ENCODE measurements at places on chromosomes 12 and 14.

GRCh38 chr12:106358396-106359241 lies 1.1 kb downstream of the POLR3B start:
- DNase-seq, result no peak

- DNase-seq, result no peak
These were observed 28.8 kb downstream of the DIO3 start for GRCh38 chr14:101590062-101590461.

DNA sequence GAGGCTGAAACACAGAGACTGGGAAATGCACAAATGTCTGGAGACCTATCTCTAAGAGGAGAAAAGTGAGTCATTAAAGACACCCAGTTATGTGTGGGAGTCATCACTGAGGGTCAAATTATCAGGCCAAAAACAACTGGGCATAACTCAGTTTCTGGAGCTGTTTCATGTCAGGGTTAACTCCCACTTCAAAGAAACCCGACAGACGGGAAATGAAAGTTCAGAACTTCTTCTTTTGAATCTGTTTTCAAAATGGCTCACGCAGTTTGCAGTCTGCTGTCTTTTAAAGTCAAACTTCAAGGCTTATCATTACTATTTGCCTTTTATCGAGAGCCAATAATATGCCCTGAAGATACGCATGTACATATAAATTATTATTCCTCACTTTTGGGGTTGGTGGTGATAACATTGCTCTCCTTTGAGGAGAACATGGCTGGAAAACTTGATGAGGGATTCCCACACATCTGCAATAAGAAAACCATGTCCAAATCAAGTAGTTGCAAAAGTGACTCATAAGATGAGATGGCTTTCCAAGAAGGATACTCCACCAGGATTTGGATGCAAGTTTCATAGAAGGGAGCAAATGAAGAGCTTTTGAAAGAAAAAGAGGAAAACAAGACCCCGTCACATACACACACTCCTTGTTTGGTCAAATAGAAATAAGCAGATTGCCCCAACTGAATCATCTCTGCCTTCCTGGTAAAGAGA lies 341.4 kb downstream of the ADAMTS20 start:
- no peak for DNase-seq

DNA sequence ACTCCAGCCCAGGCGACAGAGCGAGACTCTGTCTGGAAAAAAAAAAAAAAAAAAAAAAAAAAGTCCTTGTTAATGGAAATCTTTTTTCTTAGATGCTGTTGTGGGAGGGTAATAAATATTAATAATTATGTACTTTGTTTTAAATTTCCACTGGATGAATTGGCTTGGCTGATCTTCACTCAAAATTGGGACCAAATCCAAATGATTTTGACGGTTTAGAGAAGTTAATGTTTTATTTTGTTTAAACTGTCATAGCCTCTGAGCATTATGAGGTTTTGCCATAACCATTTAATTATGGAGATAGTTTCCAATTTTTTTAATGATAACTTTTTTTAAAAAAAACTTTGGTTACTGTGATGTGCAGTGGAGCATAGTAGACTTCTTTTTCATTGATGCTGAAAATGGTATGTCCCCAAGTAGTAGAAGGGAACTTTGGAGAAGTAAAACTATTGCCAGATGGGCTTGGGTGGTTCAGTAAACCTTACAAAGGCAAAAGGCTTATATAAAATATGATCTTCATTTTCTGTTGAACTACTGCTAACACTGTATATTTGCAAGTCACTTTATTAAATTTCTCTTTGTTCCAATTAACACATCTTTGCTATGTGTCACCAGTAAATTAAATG lies 3.9 kb upstream of the PMCH start:
- no peak for DNase-seq

DNA sequence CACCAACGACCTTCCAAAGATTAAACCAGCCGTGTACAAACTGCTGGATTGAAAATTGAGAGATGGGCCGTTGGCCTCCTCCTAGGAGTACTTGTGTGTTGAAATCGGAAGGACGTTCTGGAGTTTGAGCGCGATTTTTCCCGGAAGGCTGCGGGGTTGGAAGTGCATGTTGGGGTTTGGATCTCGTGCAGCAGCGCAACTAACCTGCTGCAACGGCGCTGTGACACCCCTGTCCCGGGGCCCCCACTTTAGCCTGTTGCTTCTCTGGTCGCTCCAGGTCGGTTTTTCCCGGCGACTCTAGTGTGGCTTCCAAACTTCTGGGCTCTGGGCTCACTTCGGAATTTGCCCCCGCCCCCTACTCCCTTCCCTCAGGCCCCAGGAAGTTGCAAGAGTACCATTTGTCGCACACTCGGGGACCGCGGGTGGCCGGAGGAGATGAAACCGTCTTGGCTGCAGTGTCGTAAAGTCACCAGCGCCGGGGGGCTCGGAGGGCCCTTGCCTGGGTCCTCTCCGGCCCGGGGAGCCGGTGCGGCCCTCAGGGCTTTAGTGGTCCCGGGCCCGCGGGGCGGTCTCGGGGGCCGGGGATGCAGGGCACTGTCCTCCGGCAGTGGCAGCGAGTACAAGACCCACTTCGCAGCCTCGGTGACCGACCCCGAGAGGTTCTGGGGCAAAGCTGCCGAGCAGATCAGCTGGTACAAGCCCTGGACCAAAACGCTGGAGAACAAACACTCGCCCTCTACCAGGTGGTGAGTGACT lies at the start of gene ACSS3:
TSS of gene ACSS3 (plus strand) at position 394 of the 756 bp plus-strand sequence. CDS start at position 436, 42 bp downstream.
- DNase-seq, result no peak

DNA sequence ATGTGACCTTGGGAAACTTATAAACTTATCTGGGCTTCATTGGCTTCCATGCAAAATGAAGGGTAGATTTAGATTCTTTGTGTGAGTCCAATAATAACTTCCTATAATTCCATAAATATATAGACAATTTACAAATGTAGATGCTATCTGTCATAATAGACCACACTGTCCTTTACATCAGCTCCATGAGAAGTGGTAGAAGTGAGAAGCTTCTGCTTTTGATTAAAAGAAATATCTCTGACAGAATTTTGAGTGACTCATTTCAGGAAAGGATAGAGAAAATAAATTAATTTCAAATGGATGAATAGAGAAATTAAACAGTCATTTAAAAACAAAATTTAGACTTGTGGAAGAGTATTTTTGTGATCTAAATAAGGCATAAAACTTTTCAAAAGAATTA lies 329.7 kb upstream of the ATP2B1 start:
- no peak for DNase-seq

DNA sequence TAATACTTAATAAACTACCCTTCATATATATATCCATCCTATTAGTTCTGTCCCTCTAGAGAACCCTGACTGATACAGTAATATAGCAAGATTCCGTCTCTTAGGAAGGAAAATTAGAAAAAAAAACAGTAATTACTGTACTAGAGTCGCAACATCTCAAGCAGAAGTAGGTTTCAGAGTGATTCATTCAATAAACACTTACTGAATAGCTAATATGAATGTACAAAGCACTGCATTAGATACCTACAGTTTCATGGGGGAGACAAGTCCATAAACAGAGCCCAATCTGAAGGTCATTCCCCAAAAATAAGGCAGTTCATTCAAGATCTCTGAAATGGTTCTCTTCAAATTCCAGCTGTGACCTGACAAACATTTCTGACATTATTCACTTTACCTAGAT lies 9.9 kb downstream of the CERS5 start:
- DNase-seq, result no peak

DNA sequence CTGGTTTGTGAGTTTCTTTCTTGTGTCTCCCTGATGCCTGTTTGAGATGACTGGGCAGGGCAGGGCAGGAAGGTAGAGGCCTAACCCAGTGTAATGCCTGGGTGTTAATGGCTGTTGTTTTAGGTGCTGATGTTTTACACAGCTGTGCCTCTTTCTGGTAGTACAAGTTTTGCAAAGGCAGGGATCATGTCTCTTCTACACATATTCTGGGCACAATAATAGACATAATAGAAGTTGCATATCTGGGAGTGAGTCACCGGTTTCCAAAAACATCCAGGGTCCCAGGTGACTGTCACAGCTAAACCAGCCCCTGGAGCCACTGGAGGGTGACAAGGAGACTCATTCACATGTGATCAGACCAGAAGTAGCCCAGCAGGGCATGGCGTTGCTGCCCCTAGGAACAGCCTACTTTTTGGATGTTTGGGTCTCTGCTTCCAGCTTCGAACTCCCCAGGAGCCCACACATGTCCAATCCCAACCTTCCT lies 18.1 kb downstream of the TPCN1 start:
- DNase-seq, result no peak
